Activated naive CD4-positive, alpha-beta T cell treated with anti-CD3 and anti-CD28 coated beads for 36 hours (primary cell): ENCODE measurements at places on chromosomes 16 and 17. TPM values are rescaled to one million over a fixed set of nuclear protein-coding genes. Genes with fewer than 3 reads are reported as not detected.

- DNase-seq = no peak
- no peaks in the 10 kb centered on the region for H3K27me3 ChIP-seq
- H3K36me3 ChIP-seq = no peaks in the 10 kb centered on the region
- H3K4me3 ChIP-seq = no peak overlapping the region
These were observed 23.3 kb upstream of the ENGASE start for GRCh38 chr17:79051306-79051705.

DNA sequence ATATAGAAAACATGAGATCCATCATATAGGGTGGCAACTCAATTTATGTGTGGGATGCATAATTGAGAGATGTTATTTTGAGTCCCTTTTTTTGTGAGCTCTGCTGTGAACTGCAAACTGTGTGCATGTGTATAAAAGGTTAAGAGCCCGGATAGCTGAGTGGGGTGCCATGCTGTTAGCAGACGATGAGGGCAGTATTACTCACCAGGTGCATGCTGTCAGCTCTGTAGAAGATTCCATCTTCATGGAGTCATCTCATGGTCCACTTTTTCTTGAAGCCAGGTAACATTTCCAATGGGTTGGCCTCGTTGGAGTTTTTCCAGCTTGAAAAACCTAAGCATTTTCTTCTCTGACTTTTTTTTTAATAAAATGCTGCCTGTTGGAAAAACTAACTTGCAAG is 43.0 kb upstream of the RHBDL3 start:
- H3K27ac ChIP-seq = no peak overlapping the region
- no peaks in the 10 kb centered on the region for H3K27me3 ChIP-seq
- H3K36me3 ChIP-seq = peaks cover 4% of the 10 kb centered on the region
- no peak for DNase-seq

GRCh38 chr17:16005636-16006035 is 6.0 kb downstream of the TTC19 start:
- H3K27me3 ChIP-seq = no peaks in the 10 kb centered on the region
- H3K27ac ChIP-seq = no peak overlapping the region
- H3K4me3 ChIP-seq = no peak overlapping the region
- H3K4me1 ChIP-seq = peaks cover 35% of the 10 kb centered on the region

The SLC25A19 gene
- total RNA-seq = 47.5 TPM

DNA sequence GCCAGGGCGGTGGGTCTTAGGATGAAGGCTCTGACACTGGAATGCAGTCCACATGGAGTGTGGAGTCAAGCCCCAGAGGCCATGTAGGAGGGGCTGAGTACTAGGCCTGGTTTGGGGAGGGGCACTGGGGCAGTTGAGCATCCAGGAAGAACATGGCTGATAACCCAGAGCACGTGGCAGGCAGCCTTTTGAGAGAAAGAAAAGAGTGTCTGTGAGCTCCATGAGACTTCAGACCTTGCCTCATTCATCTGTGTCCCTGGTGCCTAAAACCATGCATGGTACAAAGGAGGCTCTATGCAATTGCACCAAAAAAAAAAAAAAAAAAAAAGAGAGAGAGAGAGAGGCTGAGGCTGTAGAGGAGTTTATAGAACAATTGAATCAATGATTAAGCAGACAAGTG is 14.6 kb downstream of the SLC46A1 start:
- no peaks in the 10 kb centered on the region for H3K27me3 ChIP-seq
- H3K4me3 ChIP-seq = no peak overlapping the region
- no peak for DNase-seq
- no peaks in the 10 kb centered on the region for H3K4me1 ChIP-seq

DNA sequence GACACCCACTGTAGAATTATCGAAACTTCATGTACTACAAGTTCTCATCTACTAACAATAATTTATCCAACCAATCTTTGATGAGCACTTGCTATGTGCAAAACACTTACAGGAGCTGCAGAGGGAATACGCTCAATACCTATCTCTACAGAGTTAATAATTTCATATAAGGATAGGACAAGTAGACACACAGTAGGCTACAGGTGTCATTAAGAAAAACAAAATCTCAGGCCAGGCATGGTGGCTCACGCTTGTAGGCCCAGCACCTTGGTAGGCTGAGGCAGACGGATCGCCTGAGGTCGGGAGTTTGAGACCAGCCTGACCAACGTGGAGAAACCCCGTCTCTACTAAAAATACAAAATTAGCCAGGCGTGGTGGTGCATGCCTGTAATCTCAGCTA is 91.3 kb upstream of the PLEKHM1 start:
- H3K27me3 ChIP-seq = peaks cover 2% of the 10 kb centered on the region
- H3K36me3 ChIP-seq = peaks cover 10% of the 10 kb centered on the region
